ENCODE measurements at places on chromosomes 12 and 14.

GRCh38 chr14:34035177-34035933 lies 84.5 kb upstream of the EGLN3 start:
- DNase-seq, result no peak

DNA sequence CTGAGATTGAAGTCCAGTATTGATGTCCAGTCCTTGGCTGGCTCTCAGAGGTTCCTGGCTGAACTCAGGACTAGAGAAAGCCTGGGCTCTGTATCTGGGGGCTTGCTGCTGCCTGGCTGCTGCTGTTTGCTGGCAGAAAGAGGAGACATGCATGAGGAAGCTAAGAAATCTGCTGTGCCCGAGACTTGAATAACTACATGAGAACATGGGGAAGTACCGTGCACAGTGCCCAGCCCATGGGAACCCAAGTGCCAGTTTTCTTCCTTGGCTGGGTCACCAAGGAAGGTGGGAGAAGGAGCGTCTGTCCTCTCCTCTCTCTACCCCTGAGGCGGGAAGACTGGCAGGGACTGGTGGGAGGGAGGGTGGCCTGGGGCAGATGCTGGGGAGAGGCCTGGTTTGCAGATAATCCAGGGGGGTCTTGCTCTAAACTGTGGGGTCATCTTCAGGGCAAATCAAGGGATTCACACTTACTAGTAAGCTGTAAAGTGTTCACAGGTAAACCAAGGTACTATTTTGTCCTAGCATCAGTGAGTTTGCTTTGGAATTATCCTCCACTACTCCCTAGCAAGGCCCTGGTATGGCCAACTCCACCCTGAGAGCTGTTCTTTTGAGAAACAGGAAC lies 13.8 kb upstream of the ZFP36L1 start:
- DNase-seq, result no peak

DNA sequence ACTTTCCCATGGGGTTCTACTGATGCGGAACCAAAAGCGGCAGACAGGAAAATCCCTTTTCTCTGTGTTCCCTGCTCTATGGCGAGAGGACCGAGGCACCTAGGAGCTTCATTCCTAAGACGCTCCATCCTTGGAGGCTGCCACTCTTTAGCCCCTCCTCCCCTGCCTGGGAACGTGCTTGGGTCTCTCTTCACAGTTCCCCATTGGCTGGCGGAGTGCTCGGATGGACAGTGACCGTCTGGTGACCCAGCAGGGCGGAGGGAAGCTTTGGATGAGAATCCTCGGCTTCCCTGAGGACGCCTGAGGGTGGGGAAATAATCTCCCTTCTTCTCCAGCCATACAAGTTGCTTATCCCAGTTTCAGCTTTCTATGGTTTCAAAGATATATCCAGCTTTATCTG lies 37.3 kb downstream of the KCNA5 start:
- DNase-seq, result no peak

GRCh38 chr14:54567224-54567638 lies 303 bp downstream of the SAMD4A start:
- no peak for DNase-seq

DNA sequence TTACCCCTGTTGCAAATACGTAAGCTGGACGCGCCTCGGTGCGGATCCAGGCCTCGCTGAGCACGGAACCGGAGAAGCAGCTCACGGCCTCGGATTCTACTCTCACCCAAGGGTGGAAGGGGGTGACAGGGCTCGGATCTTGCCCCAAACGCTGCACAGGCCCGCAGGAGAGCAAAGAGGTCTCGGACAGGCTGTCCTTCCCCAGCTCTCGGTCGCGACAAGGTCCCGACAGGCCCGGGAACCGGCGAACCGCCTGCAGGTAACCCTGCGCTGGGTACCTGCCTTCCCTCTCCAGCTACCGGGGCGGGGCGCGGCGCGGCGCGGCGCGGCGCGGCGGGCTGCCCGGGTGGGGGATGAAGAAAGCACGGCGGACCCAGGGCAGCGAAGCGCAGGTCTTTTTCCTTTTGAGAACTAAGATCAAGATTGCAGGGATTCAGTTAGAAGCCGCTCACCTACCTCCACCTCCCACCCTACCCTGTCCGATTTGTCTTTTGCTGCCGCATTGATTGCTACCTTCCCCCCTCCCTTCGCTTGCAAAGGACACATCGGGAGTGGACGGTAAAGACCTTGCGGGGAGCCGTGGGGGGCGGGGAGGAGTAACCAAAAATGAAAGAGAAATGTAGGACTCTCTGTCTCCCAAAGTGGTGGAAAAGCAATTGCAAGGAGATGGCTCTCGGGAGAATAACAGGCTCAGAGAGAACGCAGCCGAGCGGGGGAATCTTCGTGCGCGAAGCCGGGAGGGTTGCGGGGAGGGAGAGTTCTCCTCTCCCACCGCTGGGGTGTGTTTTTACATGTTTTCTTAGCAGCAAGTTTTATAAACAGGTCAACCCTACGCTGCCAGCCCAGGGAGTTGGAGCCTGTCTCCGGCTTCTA lies 8.4 kb upstream of the TBX3 start:
- no peak for DNase-seq

DNA sequence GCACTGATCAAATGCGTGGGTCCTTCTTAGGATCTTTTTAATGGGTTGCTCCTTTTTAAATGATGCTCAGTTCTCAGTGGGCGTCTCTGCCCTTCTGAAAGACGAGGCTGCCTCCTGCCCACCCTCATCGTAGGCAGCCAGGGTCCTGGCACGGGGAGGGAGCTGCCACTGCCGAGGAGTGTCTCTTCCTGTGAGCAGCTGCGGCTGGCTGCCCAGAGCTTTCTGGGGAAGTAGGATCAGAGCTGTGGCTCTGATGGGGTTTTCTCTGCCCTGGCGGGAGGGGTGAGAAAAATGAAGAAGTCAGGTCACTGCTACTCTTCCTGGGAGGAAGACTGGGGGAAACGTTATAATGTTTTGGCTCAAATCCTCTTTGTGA lies 31.1 kb upstream of the BEGAIN start:
- no peak for DNase-seq

- DNase-seq, result no peak
Observed at GRCh38 chr12:51496895-51497294, 72.3 kb downstream of the SLC4A8 start.

DNA sequence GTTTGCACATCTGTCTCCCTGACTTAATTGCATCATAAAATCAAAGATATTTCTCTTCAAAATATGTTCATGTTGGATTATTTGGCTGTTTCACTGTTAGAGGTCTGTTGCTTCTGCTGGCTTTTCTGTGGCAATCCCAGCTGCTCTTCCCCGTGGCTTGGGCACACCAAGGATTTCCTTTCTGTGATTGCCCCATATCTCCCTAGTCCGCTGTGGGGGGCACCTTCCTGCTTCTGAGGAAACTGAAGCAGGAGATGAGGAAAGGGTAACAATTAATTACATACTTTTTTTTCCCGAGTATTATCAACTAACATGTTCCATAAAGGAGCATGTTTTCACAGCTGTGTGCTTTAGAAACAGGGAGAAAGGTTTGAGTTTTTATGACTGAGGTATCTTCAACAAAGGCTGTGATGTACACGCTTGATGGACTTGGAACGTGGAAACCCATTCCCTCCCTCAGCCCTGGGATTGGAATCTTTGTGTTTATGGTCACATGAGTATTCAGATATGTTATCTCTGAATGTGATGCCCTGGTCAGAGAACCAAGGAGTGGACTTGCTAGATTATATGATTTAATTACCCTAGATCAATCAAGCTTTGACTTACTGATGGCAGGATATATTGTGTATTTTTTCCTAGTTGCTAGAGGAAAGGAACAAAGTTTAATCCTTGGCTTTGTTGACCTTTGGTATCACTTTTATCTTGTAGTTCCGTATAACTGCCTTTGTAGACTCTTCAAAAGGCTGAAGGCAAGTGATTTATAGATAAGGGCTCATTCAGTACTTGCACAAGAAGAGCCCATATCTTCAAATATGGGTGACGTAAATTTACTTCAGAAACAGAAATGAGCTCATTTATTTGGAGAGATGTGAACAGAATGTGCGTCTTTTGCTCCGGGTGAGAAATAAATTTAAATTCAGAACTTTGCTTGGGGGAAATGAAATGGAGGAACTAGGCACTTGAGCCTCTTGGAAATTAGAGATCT lies 46.7 kb downstream of the BORCS5 start:
- no peak for DNase-seq

- DNase-seq, result no peak
Observed at GRCh38 chr12:120249266-120249874, 16.2 kb downstream of the PXN start.

GRCh38 chr12:69161829-69162228 lies 77.5 kb upstream of the CPSF6 start:
- no peak for DNase-seq

GRCh38 chr14:31660728-31661127 lies 99.5 kb downstream of the NUBPL start:
- DNase-seq, result no peak

DNA sequence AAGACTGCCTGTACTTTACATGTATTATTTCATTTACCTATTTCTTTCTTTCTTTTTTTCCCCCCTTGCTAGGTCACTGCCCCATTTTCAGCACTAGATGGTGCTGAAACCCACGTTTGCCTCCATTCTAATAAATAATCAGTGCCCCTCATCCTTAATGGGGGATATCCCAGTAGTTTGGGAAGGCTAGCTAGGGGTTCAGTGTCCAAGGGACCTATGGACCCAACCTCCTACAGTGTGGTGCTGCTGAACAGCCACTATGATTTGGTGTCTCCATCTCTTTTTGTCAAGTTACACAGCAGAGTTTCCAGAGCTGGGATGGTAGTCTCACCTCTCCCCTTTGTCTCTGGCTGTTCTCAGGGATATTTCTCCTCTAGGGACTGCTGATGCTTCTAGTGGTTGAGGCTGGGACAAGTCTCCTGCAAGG lies 6.5 kb upstream of the HCFC2 start:
- no peak for DNase-seq

DNA sequence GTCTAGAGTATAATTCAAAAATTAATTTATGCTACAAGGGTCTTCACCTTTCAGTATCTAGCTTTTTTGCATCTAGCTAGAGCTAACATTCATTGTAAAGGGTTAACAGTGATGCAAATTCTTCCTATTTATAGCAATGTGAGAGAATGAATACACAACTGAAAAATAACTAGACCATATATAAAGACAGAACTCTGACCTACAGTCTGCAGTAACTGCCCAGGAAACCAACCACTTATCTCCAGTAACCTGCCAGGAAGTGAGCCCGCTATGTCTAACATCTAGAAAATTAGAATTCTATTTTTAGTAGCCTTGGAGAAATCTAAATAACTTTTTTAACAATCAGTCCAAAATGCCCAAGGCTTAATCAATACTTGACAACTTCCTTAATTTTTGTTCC lies 1021.9 kb downstream of the LRFN5 start:
- DNase-seq, result no peak

DNA sequence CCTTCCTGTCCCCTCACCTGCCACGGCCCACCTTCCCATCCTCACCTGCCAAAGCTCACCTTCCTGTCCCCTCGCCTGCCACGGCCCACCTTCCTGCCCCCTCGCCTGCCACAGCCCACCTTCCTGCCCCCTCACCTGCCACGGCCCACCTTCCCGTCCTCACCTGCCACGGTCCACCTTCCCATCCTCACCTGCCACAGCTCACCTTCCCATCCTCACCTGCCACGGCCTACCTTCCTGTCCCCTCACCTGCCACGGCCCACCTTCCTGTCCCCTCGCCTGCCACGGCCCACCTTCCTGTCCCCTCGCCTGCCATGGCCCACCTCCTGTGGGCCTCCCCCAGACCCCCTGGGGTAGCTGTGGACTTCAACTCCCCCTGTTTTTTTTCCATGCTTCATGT lies 48.8 kb upstream of the GPR68 start:
- DNase-seq, result no peak

- DNase-seq, result no peak
Observed at GRCh38 chr12:78886719-78887407, 22.3 kb downstream of the SYT1 start.

GRCh38 chr14:56816574-56817391 lies 6.5 kb upstream of the OTX2 start:
- no peak for DNase-seq

- no peak for DNase-seq
Observed at GRCh38 chr14:73785336-73785833, 66.2 kb upstream of the PTGR2 start.

GRCh38 chr14:95536671-95537070 lies 1.8 kb downstream of the GLRX5 start:
- DNase-seq, result no peak

DNA sequence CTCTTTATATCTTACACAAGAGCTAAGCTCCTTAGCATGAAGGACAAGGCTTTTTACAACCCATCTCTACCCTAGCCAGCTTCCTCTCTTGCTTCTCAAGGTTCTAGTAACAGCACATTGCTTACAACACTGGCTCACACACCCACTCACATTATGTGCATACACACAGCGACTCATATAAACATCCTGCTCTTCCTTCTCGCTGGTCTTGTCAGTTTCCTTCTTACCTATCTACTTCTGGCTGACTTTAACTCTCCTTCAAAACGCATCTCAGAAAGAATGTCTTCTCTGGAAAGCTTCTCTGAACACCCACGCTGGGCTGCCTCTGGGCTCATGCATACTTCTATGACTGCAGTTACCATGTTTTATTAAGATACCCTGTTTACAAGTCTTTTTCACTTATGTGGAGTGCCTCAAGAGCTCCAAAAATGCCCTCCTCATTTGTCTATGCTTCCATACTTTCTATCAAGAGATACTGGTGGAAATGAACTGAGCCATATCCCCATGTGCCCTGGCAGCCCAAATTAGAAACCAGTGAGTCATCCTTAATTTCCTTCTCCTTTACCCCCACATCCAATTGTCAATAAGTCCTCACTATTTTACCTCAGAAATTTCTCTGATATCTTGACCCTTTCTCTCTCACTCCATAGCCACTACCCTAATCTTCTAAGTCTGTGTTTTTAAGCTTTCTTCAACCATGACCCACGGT lies 126.9 kb upstream of the KRAS start:
- DNase-seq, result no peak

- DNase-seq, result no peak
Observed at GRCh38 chr12:55847033-55847432, 4.3 kb upstream of the MMP19 start.

GRCh38 chr12:132432126-132432705 lies 57.7 kb upstream of the FBRSL1 start:
- DNase-seq, result no peak

DNA sequence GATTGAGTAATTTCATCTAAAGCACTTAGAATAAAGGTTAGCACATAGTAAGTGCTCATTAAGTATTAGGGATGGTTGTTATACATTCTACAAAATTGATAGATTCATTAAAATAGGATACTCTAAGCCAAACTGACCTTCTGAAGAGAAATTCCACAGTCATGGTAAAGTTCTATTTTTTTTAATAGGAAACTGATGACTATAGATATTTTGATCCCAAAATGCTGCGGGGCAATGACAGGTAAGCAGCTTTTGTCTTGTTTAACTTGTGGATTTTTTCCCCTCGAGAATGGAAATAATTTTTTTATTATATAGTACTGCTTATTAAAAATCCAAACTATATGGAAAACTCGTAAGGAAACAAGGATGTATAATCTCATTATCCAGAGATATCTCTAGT lies 97.0 kb downstream of the SCFD1 start:
- DNase-seq, result no peak

DNA sequence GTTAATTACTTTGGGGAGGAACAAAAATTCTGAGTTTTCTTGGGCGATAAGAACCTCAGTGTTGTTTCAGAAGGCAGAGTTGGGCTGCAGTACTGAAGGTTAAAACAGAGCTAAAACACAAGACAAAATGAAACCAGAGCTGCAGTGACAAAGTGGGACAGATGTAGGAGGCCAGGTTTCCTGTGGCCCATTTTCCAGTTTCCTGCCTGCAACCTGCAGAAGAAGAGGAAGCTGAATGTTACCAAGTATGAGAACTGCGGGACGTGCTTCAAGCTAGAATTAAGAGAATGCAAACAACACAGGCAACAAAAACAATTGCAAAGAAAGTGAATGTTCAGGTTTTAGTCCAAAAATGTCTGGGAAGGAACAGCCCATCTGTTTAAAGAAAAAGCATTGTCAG lies 17.8 kb downstream of the ELK3 start:
- DNase-seq, result no peak

Data from stimulated activated CD8-positive, alpha-beta memory T cell treated with anti-CD3 and anti-CD28 coated beads, Interleukin-4, amount 100 ng/mL, for 1 hour (primary cell).